ENCODE measurements at places on chromosomes 1 and 21.
A peak's percentile ranks its signal among the peaks of the same experiment; 100 is the strongest.

DNA sequence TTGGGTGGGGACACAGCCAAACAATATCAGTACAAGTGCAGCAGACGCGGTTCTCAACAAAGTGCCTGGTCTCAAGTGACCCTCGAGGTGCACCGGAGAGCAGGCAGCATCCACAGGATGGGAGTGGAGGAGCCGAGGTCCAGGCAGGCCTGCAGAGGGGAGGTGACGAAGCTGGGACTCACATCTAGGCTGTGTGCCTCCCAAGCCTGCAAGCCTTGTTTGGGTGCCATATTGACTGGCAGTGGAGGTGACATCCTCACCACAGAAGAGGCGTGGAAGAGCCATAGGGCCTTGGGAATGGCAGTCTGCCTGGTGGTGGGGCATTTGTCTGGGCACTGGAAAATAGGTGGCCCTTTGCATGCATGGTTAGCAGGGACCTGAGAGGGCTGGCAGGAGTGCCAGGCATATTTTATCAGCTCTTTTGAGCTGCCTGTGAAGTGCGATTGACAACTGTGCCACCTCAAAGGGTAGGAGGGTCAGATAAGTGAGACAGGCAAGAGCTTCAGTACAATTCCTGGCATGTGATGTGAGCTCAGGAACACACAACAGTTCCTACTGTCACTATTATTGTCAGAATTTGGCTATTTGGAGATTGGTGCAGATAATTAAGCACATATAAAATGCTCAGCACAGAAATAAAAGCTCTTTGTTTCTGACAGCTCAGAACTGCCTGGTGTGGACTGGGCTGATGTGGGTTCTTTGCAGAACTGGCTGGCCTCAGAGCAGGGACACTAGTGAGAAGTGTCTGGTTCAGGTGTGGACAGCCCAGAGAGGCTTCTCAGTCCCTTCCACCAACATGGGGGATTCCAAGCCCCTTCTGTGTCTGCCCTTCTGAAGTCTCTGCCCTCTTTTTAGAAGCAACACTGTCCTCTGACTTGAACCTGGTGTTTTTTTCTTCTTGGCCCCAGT lies 347.6 kb upstream of the AJAP1 start:
- no peak for DNase-seq

GRCh38 chr1:39294531-39294930 lies 90.0 kb downstream of the MACF1 start:
- no peak for DNase-seq

DNA sequence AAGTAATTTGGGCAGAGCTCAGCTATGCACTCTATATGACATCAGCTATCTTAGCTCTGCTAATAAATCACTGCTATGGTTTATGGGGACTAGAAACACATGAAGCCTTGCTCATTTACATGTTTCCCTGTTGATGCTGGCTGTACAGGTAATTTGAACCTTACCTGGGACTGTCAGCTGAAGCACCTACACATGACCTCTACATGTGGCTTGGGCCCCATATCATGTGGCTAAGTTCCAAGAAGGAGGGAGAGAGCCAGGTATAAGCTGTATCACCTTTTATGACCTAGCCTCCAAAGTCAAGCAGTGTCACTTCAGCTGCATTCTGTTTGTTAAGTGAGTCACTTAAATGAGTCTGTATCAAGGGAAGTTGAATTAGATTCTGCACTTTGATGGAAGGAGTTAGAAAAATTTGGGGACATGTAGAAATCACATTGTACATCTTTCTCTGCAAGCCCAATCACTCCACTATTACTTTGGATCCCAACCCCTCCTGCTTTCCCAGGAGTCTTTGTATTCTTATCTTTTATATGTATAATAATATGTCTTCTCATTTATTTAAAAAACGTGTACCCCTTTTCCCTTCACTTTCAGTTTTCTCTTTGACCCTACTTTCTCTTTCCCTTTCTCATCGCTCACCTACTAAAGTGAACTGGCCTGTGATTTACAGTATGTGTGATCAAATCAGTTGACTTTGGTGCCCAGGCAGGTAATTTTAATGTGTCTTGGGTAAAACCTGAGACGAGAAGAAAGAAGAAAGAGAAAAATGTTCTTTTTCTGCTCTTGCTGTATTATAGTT lies 53.4 kb upstream of the PRKACB start:
- no peak for DNase-seq

DNA sequence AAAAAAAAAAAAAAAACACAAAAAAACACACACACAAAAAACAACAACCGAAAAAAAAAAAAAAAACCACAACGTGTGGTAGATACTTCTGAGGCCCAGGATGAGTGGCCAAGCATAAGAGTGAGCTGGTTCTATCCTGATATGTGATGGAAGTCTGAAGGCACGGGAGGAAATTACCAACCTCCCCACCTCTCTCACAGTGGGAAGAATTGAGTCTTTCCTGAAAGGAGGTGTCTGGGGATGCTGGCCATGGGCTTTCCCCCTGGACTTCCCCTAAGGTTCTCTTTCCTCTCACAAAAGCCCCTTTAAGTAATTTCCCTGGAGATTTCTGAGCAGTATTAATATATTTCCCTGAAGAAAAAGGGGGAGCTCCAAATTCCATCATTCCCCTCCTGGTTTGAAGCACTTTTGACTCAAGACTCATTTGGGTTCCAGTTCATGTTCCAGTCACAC lies 5.2 kb downstream of the TMCC2 start:
- DNase-seq: no peak

- no peak for DNase-seq
Measured at GRCh38 chr1:19010503-19010902, 54.0 kb upstream of the IFFO2 start.

DNA sequence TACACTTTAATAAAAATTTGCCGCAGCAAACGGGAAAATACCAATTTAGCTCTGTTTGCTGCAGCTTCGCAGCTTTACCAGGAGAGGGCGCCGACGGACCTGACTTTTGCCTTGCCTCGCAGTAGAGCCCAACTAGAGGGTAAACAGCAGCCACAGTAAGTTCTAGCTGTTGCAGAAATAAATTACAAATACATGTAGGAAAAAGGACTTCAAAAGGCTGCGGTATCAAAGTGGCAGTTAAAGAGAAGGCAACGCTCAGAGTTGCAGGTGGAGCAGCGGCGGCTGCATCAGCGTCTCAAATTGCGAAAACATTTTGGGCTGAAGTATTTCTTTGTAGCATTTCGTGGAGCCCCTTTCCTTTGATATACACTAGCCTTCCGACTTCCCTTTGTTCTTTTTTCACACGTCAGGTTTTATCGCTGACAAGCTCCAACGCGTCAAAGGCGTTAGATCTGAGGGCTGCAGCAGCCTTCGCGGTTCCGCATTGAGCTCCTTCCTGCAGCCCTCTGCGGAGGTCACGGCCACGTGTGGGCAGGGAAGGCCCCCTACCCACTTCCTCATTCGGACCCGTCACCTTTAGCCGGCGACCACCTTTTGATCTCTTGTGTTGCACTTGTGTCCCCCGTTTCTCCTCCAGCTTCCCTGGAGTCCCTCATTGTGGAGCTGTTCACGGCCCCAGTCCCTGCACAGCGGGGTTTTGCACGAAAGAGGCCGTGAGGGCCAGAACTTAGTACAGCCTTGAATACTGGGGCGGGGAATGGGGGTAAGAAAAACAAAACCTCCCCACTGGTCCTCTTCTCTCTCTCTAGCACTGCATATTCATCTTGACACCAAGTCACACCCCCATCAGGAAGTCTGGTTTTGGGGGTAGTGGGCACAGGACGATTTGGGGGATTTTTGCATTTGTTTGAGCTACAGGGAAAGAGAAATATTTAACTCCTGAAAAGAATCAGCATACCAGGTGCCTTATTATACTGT lies 72.8 kb downstream of the S1PR1 start:
- peak; percentile 74 for DNase-seq

DNA sequence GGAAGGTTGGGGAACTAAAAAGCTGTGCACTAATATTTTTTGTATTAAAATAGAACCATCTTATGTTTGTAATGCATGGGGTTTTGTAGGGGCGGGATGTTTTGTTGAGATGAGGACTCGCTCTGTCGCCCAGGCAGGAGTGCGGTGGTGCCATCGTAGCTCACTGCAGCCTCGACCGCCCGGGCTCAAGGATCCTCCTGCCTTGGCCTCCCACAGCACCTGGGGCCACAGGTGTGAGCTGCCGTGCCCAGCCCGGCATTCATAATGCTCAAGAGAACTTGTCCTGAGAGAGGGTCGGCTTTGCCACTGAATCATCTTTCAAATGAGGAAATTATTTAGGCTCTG lies 3.0 kb upstream of the C1orf159 start:
- no peak for DNase-seq

- peak; percentile 60 for DNase-seq
Measured at GRCh38 chr1:203338335-203339036, 12.4 kb downstream of the FMOD start.

DNA sequence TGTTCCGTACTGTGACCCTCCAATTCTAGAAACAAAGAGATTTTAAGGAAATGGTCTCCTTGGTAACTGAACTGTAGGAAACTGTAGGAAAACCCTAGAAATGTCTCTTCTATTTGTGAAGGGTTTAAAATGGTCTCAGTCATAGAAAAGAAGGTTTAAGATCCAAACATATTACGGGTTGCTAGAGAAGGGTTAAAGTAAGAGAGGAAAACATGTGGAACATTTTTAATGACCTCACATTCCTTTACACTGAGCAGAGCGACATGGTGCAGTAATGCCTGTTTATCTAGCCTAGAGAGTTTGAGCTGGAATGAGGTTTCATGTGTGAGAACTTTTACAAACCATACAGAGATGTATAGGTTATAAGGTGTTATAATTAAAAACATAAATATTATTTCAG lies 36.9 kb upstream of the C1orf105 start:
- no peak for DNase-seq

DNA sequence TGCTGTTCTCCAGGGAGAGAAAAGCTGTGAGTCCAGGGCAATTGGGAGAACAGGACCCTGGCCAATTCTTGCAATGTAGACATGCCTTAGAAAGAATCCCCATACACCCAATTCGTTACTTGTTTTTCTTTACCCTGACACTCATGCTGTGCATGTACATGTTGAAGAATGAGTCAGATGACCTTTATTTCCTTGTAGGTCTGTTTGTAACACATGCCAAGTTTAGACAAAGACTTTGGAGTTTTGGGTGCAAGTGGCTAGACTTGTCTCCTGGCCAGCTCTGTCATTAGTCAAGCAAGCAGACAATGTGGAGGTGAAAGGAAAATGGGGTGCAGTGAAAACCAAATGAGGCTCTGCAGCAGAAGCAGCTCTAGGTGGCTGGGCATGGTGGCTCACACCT lies 38.1 kb downstream of the GNPAT start:
- no peak for DNase-seq

- no peak for DNase-seq
Measured at GRCh38 chr1:230735447-230735846, 11.7 kb upstream of the CAPN9 start.

GRCh38 chr1:22131875-22132486 lies 10.9 kb downstream of the WNT4 start:
- DNase-seq: peak; percentile 49

DNA sequence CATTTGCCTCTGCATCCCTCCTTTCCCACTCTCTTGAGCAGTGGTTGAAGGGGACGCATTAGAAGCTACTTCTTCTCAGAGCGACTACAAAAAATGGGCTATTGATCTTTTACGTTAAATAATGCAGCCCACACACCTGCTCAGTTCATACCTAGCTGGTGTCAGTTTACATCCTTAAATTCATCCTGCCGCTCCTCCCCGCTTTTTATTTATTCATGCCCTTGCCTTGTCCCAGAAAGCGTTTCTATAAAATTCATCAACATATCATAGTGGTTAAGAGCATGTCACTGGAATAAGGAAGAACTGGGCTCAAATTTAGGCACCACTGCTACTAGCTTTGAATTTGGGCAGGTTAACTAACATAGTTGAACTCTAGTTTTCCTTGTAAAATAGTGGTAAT lies 66.0 kb upstream of the TINAGL1 start:
- no peak for DNase-seq

DNA sequence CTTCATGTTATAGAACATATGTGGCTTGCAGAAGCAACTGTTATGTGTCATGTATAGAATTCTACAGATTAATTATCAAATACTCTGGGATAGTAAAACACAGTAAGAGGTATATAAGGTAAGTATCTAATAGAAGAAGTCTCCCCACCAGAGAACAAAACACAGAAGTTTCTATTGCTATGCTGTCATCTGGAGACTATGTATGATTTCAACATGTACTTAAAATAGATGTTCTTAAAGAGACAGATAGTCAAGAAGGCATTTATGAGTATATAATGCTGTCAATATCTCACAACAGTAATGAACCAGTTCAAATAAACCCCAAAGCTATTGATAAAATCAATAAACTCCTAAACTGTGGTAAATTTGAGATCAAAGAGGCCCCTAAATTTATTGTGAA lies 8.1 kb upstream of the ADCY10 start:
- no peak for DNase-seq

GRCh38 chr1:20975668-20976067 lies 188.6 kb upstream of the HP1BP3 start:
- DNase-seq: no peak

- no peak for DNase-seq
Measured at GRCh38 chr21:37368541-37369279, 2.1 kb downstream of the DYRK1A start.

DNA sequence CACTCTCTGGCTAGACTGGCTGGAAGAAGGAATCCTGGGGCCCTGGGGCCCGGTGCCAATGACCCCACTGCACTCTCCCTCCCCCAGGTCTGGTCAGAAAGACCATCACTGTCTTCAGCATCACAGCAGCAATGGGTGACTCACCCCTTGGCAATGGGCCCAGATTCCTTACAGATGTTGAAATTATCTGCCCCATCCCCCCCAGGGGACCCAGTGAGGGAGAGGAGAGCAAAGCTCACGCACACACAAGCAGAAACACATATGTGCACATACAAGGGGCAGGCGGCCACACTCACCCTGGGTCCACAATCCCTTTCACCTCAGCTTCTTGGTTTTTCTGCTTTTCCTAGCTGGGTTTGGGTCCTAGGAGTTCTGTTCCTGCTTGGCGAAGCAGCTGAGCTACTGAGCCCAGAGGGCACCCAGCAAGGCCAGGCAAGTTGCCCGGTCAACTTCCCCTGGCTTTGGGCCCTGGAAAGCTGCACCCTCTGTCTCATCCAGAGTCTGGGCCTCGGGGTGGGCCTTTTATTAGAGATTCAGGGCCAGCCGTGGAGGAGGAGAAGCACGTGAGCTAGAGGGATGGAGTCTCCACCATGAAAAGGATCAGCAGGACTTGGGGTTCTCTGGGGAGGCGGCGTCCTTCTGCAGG lies 2.6 kb downstream of the COL16A1 start:
- no peak for DNase-seq

- no peak for DNase-seq
Measured at GRCh38 chr1:15157524-15158399, 4.2 kb downstream of the TMEM51 start.

All from activated CD4-positive, alpha-beta T cell treated with anti-CD3 and anti-CD28 coated beads, Interleukin-2, amount 50 U/mL, for 1 hour (primary cell).